ENCODE measurements at places on chromosomes 6 and 20.
A peak's percentile ranks its signal among the peaks of the same experiment; 100 is the strongest.

DNA sequence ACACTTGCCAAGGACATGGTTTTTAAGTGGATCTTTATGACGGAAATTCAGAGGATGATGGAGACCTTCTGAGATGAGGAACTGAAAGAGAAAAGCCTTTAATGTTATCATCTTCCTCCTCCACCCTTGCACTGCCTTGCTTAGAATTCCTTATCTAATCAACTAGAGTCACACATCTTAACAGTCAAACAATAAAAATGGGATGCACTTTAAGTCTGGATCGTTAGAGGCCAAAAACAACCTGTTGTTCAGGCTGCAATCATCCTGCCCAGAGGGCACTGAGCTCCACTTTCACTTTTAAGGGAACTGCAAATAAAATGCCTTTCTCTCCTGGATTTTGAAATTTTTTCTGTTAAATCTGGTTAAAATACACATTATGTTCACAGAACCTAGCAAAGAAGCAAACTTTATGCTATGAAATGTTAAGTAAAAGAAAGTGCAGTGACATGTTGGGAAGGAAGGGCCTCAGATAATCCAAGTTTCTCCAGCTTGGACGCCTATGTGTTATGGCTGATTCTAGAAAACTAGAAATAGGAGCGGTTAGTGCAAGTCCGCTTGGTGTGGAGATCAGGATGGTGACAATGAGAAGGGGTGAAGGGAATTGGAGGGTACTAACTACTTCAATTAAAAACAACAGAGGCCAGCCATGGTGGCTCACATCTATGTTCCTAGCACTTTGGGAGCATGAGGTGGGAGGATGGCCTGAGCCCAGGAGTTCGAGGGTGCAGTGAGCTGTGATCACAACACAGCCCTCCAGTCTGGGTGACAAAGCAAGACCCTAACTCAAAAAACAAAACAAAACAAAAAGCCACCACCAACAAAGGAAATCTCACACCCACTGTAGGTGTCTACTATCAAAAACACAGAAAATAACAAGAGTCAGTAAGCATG, 66.4 kb upstream of the KIF13A start:
- DNase-seq = peak; percentile 47

DNA sequence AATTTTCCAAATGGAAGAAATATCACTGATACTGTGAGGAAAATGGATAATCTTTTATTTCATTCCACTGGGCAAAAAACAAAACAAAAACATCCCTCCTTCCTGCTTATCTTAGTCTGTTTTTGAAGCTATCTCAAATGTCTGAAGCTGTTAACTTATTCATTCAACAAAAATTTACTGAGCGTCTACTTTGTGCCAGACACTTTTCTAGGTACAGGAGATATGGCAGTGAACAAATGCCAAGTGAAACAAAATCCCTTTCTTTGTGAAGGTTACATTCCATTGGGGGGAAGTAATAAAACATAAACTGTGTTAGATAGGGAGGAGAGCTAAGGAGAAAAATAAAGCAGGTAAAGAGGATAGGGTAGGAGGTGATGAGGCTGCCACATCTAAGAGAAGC, 47.5 kb downstream of the TNFRSF21 start:
- DNase-seq = peak; percentile 51

- DNase-seq = peak; percentile 13
Observed at GRCh38 chr20:49851991-49852390, 39.4 kb downstream of the SLC9A8 start.

- no peak for DNase-seq
Observed at GRCh38 chr6:25038999-25039398, 103.2 kb upstream of the RIPOR2 start.

DNA sequence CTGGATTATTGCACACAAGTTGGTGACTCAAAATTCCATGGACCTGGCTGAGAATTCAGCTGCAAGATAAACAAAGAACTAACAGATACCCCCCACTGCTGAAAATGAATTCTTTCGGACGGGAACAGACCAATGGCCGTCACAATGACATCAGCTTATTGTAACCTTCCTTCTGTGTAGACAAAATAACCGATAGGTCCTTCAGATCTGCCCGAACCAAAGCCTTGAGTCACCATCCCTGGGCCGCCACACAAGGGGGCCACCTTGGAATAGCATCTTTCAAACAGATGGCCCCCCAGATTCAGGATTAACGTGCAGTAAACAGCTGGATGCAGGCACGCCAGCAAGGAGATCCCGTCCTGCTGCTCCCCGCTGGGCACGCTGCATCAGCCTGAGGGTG, 214.0 kb upstream of the EXOC2 start:
- peak; percentile 2 for DNase-seq

All from fibroblast of the aortic adventitia (primary cell).